Left ventricle myocardium inferior (tissue), 1 donor: ENCODE measurements at places on chromosomes 6 and 20. TPM values are rescaled to one million over a fixed set of nuclear protein-coding genes. Genes with fewer than 3 reads are reported as not detected.
A peak's percentile ranks its signal among the peaks of the same experiment; 100 is the strongest.

- no peak for DNase-seq
These were observed 84.2 kb downstream of the EPB41L2 start for GRCh38 chr6:130978660-130979396.

- DNase-seq = peak; percentile 25
These were observed 53.8 kb upstream of the POLR1H start for GRCh38 chr6:30007132-30007764.

DNA sequence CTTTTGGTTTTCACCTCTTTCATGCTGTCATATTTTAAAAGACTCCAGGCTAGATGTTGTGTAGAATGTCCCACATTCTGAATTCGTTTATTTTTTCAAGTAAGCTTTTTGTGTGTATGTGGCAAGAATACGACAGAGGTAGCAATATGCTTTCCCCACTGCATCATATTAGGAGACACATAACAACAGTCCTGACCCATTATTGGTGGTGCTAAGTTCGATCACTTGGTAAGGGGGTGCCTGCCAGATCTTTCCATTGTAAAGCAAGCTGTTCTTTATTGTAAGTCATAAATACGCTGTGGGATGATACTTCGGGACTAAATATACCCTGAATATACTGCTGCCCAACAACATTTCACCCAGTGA lies 588 bp upstream of the NCOA3 start:
- no peak for DNase-seq

GRCh38 chr6:167492100-167492449 lies 167.2 kb downstream of the TTLL2 start:
- DNase-seq = peak; percentile 43

DNA sequence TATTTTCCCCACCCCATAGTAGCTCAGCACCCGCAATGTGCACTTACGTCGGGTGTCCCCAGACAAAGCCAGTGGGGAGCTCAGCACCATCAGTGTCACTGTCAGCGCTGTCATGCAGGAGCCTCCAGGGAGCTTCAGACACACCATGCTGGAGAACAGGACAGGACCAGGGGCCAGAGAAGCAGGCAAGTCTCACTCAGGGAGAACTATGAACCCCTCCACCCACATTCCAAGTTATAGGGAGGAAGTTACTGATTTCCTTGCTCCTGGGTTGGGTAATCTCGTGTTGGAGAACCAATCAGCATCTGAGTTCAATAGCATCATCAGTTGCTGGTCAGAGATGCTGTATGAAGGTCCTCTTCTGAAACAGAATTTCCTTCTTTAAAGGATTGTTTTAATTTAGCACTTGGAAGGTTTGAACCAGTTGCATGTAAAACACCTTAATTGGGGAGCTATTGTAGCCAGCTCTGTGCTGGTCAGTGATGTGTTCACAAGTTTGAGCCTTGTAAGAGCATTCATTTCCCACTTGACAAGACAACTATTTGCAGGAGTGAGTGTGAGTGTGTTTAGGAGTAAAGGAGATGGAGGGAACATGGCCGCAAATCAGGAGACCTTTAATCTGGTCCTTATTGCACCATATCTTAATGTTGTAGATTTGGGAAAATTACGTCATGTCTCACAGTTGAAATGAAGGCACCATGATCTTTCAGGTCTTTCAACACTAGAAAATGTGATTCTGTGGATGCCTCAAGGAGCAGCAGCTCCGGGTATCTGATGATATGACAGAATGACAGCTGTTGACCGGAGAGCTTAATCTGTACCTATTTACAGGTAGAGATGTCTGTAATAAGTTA lies at the start of gene HLA-DRB1:
Gene HLA-DRB1, minus strand, starts transcription at position 253 of the 854 bp plus-strand sequence. Its CDS starts 106 bp downstream, at position 147.
- no peak for DNase-seq

DNA sequence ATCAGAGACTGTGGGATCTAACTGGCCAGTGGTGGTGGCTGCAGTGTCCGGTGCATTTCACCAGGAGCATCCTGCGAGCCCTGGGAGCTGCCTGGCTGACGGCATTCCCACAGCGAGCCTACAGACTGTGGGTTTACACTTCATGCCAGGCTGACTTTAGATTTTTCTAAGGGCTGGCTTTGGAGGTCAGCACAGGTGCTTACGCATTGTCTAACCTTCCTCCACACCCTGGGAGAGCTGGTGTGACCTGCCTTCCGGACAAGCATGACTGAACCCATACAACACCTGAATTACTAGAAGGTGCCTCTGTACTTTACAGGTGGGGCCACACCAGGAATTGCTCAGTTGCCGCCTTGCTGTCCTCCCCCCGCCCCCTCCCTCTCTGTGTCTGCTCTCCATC lies 96.2 kb downstream of the RREB1 start:
- no peak for DNase-seq

DNA sequence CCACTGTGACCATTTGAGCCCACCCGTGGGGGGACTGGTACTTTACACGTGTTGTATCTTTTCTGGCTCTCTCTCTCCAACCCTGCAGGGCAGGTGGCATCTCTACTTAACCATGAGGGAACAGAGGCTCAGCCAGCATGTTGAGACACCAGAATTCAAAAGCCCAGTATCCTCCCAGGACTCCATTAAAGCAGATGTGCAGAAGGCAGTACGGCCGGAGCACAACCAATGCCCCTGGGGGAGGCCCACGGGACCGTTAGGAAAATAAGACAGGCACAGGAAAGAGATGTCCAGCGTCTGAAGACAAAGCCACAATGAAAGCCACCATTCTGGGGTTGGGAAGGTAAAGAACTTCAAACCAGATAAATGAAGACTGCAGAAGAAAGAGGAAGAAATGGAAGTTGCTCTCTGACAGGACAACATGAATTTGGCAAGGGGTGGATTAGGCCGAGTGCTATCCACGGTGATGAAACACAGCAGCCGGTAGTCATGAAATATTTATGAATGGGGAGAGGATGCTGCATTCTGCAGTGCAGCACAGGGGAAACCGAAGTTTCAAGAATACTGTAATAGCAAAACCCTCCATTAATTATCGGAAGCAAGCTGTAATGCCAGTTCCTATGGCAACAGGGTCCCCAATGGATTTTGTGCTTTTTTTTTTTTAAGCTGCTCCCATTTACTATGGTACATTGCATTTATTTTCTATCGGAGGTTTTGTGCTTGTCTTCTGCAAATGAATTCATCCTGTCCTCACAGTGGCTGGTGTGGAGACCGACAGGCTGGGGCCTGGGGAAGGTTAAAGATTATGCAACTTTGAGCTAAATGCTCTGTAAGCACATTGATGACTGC lies 179.4 kb downstream of the NRN1 start:
- DNase-seq = no peak

- DNase-seq = no peak
These were observed 288.0 kb downstream of the PHACTR1 start for GRCh38 chr6:13004601-13005000.

DNA sequence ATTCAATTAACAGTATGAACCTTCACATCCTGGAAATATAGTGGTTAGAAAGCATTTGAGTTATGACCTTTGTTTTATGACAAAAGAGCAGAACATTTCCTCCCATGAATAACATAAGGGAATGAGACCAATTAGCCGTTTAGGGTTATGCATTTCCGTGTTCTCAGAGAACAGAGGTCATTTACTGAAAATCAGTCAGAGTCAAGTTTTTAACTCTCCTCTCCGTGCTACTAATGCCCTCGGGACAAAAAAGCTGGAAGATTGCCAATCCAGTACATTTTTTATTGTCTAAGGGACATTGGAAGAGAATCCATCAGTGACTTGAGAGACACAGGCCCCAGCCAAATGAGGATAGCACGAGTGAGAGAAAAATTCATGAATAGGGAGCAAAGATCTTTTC lies 632.7 kb downstream of the RFPL4B start:
- no peak for DNase-seq

DNA sequence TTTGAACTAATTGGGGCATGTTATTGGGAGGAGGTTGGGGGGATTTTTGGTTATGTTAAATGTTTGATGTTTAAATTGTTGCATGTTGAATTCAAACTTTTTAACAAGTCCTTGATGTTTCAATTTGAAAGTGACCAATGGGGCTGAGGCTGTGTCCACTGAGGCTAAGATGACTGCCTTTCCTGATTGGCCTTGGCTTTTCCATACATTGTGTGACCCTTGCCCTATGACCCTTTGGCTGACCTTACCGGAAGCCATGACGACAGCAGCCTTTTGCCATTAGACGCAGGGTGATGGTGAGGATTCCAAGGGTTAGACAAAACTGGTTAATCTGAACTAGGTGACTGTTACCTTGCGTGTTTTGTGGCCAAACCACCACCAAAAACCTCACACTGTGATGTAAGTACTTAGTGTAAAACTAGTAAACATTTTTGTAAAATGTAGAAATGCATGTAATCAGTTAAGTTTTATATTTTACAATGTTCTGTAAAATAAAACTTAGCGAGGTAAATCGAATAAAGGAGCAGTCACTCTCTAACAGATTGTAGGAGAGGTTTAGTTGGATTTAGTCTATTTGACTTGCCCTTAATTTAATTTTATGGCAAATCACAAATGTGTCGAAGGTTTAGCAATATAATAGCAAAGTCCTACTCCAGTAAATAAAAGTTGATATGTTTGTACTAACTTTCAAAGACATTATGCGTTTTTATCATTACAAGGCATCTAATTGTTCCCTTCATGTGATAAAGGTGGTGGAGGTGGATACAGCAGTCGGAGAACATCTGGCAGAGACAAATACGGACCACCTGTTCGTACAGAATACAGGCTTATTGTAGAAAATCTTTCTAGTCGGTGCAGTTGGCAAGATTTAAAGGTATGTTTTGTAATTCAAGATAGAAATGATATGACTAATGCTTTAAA lies 1.6 kb downstream of the SRSF6 start:
- DNase-seq = no peak

DNA sequence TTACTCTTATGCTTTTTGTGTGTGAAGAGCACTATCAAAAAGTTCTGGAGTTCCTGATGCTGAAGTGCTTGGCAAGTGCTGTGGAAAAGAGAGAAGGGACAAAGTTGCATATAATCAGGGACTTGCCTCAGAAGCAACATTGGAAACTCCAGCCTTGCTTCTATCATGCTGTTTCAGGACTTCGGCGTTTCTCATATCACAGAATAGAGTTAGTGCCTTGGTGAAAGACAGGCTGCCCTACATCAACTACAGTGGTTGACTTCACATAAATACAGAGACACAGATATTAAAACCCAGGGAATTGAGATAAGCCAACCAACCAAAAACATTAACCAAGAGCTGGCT lies 36.2 kb upstream of the CDKAL1 start:
- no peak for DNase-seq

GRCh38 chr20:44069203-44070011 lies 117.6 kb downstream of the JPH2 start:
- DNase-seq = no peak

- DNase-seq = no peak
These were observed 58.0 kb upstream of the SALL4 start for GRCh38 chr20:51860111-51860882.

DNA sequence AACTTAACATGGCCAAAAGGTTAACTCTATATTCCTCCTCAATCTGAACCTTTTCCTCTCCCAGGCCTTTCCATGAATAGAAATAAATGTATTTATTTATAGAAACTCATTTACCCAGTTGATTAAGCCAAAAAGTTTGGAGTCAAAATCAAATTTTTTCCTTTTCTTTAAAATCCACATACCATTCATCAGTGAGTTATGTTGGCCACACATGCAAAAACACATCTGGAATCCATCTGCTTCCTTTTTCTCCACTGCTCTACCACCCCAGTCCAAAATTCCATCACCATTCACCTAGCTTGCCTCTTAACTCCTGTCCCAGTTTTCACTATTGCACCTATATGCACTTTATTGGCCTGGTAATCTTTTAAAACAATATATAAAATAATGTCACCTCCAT lies 62.4 kb upstream of the TMEM200A start:
- DNase-seq = no peak

DNA sequence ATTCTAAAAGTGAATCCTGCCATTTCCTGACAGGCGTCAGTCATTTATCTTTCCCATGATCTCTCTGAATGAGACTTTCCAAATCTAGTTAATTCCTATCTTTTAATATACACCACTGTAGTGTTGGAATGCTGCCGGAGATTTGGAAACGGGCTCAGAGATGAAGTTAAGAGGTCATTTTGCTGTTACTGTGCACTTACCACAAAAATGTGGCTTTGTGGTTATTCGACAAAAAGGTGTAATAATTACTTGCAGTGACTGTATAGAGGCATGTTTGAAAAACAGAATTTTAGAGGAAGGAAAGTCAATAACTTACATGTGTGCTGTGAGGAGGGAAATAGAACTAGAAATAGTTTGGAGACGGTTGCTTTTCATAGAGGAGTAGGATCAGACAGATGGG lies 460.2 kb upstream of the BTBD3 start:
- DNase-seq = no peak

GRCh38 chr6:148144917-148145521 lies 197.6 kb upstream of the SASH1 start:
- peak; percentile 76 for DNase-seq

DNA sequence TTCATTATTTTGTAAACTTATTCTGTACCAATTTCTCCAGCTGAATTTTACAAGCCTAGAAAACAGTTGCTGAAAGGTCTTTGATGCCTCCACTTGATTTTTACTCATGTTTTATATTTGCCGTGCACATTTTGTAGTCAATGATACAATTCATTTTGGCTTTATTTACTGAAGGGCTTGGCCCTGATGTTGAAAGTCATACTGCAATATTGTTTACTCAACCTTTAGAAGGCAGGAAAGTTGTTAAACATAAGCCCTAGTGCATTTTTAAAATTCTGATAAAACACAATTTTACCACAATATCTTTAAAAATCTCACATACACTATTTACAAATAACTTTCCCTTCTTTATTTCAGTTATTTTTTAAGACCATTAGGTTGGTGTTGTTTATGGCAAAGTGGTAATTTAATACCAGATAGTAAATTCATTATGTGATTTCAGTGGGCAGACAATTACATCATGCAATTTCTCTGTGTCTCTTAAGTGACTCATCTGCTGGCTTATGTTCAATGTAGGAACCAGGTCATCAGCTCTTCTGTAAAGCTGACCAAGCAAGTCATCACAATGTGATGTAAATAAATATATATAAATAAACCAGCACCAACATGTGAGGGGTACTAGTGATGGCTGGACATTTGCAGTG lies 121.1 kb upstream of the SLC35B3 start:
- DNase-seq = no peak

DNA sequence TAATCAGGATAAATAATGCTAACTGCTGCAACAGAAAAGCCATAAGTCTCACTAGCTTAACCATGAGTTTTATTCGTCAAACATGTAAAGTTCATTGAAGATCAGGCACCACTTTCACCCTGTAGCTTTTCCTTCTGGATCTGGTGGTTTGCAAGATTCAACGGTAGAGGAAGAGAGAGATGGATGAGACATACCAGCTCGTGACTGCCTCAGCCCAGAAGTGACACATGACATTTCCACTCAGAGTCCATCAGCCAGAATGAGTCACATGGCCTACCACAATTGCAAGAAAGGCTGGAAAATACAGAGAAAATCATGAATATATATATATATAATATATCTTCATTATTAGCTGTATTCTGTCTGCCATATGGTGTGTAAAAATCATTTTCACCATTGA lies 29.0 kb downstream of the SPTLC3 start:
- DNase-seq = no peak

The CCM2L gene
- total RNA-seq = 7.5 TPM

The TINAG gene
- total RNA-seq = 0.41 TPM

The SCRT2 gene
- total RNA-seq = not detected

The KCNK5 gene
- total RNA-seq = 0.47 TPM

The CPXM1 gene
- total RNA-seq = 0.69 TPM

The TFAP2C gene
- 0.19 TPM for total RNA-seq
